Endothelial cell of umbilical vein (primary cell): ENCODE measurements at places on chromosomes 3 and 15. TPM values are rescaled to one million over a fixed set of nuclear protein-coding genes. Genes with fewer than 3 reads are reported as not detected.

- DNase-seq, result no peak
Measured at GRCh38 chr3:160806094-160806493, 50.1 kb downstream of the PPM1L start.

GRCh38 chr3:159458982-159459381, 529.7 kb upstream of the IL12A start:
- no peak for DNase-seq

DNA sequence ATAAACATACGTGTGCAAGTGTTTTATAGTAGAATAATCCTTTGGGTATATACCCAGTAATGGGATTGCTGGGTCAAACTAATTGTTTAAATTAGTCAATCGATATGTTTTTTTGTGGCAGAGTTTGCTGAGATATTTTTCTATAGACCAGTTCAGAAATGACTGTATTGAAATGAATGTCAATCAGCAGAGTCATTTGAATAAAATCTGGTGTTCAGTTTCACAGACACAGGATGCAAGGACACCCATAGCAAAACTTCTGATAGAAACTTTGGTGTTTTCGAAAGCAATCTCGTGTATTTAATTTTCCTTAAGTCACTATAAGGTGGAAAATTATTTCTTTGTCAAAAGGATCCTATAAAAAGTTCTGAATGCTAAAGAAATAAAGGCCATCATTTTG, 434.4 kb downstream of the RAP2B start:
- DNase-seq, result no peak

GRCh38 chr15:92619145-92620101, 36.2 kb downstream of the FAM174B start:
- peak; percentile 66 for DNase-seq

DNA sequence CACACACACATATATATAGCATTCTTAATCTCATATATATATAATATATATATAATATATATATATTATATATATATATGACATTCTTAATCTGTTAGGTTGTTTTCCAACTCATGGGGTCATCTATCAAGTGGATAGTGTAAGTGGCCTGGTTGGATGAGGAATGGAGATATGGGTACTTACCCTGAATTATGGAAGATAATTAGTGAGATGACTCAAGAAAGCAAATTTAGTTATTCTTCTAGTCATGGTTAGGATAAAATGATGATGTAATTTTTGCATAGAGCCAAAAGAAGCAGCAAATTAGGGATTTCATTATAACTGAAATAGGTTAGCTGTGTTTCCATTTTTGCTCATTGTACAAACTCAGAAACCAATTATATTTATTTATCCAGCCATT, 448.2 kb downstream of the LPP start:
- no peak for DNase-seq

- no peak for DNase-seq
Measured at GRCh38 chr3:140334132-140334929, 343.5 kb upstream of the TRIM42 start.

- DNase-seq, result no peak
Measured at GRCh38 chr15:92992720-92993119, 92.6 kb downstream of the CHD2 start.

DNA sequence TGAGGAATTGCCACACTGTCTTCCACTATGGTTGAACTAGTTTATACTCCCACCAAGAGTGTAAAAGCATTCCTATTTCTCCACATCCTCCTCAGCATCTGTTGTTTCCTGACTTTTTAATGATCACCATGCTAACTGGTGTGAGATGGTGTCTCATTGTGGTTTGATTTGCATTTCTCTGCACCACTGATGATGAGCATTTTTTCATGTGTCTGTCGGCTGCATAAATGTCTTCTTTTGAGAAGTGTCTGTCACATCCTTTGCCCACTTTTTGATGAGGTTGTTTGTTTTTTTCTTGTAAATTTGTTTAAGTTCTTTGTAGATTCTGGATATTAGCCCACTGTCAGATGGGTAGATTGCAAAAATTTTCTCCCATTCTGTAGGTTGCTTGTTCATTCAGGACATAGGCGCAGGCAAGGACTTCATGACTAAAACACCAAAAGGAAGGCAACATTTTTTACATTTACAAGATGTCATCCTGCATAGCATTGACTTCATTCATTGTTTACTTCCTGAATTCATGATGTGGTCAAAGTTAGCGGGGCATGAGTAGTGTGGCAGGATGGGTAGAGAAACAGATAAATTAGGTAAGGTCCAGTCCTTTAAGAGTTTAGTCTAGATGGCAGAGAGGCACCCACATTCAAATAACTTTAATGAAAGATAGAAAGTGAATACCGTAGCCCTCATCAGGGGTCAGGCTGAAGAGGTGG, 45.1 kb upstream of the LPP start:
- no peak for DNase-seq

Gene ROPN1
- not detected in 2 replicates for total RNA-seq

GRCh38 chr3:159441279-159441678, 547.4 kb upstream of the IL12A start:
- DNase-seq, result no peak

- peak; percentile 50 for DNase-seq
Measured at GRCh38 chr3:127457094-127457475, 133.4 kb downstream of the TPRA1 start.

- peak; percentile 59 for DNase-seq
Measured at GRCh38 chr3:180679178-180680096, at the start of gene CCDC39. TSS of gene CCDC39 (minus strand) at chr3:180679489. CDS start at chr3:180679380, 109 bp downstream.

DNA sequence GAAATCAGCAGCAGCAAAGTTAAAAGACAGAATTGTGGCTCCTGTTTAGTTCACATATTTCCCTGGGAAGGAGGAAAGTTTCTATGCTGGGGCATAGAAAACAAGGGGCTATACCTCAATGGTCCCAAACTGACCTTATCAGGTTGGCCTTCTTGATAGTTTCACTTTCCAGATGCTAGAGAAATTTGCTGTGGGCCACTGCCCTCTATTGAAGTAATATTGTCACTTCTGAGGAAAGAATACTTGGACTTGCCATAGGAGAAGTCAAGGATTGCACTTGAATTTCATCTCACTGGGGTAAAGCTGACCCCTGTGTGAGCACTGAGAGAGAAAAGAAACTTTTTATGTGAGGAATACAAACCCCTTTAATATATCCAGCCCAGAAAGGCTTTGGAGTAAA, 49.3 kb upstream of the XCR1 start:
- peak; percentile 13 for DNase-seq

- peak; percentile 94 for DNase-seq
Measured at GRCh38 chr3:27596334-27596841, 112.2 kb upstream of the SLC4A7 start.

- no peak for DNase-seq
Measured at GRCh38 chr3:194244167-194244566, 107.0 kb downstream of the CPN2 start.

Gene GOLGA6L4
- 5.3 and 7.5 TPM in 2 replicates for total RNA-seq

Gene LMCD1
- 11.1 and 14.5 TPM in 2 replicates for total RNA-seq

DNA sequence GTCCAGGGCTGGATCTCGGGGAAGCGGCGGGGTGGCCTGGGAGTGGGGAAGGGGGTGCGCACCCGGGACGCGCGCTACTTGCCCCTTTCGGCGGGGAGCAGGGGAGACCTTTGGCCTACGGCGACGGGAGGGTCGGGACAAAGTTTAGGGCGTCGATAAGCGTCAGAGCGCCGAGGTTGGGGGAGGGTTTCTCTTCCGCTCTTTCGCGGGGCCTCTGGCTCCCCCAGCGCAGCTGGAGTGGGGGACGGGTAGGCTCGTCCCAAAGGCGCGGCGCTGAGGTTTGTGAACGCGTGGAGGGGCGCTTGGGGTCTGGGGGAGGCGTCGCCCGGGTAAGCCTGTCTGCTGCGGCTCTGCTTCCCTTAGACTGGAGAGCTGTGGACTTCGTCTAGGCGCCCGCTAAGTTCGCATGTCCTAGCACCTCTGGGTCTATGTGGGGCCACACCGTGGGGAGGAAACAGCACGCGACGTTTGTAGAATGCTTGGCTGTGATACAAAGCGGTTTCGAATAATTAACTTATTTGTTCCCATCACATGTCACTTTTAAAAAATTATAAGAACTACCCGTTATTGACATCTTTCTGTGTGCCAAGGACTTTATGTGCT, 527 bp downstream of the B2M start:
- peak; percentile 52 for DNase-seq

DNA sequence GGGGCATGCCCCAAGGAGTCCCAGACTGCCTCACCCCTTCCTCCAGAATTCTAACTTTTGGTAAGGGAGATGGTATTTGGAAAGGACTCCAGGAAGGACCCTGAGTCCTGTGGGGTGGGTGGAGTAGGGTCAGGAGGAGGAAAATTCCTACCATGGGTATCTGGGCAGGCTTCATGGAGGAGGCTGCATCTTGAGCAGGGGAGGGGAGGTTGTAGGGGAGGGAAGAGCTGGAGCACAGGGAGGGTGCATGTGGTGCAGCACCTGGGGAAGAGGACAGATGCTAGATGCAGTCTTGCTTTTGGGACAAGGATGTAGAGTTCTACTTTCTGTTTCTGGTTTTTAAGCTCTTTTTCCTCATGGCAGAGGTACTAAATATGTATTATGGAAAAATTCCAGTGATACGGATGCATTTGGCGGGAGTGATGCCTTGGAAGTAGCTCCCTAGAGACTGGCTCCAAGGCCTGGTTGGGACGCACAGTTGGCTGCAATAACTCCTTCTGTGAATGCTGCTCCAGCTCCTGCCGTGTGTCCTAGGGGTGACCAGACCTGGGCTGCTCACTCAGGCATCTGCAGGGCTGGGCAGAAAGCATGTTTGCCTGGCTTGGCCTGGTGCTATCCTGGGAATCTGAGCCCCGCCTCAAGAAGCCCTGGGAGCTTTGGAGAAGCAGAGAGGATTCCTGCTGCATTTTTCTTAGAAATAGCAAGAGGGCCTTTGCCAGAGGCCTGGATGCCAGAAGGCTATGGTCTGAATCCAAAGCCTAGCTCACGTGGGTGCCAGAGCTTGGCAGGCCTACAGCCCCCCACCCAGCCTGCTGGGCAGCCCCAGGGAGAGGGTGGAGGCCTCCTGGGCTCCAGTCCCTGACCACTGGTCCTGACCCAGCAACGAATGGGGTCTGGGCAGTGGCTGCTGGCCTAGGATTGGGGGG, 10.1 kb downstream of the SEMA3F start:
- peak; percentile 45 for DNase-seq

GRCh38 chr15:41561777-41562145, 2.7 kb downstream of the TYRO3 start:
- DNase-seq, result peak; percentile 19

Gene SLC9C1
- 0.09 TPM in 1 of 2 replicates, not detected in the other for total RNA-seq

GRCh38 chr15:81275711-81276392, 48.1 kb downstream of the STARD5 start:
- no peak for DNase-seq

Gene RPSA
- total RNA-seq, result 1,060 and 1,357 TPM in 2 replicates

DNA sequence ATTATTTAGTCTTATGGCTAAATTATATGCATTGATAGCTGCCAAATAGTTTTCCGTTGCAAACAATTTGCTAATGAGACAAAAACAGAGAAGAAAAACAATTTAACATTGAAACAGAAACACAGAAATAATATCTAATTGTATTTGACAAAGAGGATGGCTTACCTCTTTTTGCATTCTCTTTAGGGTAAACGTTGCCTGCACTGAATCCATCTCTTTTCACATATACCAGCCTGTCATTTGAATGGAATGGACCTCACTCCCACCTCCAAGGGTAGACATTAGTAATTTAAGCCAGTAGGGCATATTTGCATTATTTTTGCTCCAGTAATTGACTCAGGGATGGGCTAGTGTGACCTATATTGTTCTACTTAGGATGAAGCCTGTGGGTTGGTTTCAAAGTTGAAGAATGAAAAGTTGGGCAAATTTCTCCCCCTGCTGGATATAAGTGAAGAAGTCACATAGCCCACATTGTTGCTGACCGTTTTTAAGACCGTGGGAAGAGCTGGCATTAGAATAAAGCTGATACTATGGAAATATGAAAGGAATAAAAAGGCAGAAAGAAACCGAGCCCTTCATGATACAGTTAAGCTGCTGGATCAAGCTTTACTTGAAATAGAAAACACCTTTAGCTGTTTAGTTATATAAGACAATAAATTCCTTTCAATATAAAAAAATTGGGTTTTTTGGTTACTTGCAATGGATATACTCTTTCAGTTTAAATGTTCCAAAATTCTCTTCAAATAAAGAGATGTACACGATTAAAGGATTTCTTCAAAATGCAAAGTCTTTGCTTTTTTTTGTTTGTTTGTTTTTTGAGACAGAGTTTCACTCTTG, 26.9 kb downstream of the PIERCE2 start:
- DNase-seq, result peak; percentile 83

Gene SPATA16
- total RNA-seq, result not detected in 2 replicates

Gene AMIGO3
- total RNA-seq, result 0.21 TPM in 1 of 2 replicates, not detected in the other

DNA sequence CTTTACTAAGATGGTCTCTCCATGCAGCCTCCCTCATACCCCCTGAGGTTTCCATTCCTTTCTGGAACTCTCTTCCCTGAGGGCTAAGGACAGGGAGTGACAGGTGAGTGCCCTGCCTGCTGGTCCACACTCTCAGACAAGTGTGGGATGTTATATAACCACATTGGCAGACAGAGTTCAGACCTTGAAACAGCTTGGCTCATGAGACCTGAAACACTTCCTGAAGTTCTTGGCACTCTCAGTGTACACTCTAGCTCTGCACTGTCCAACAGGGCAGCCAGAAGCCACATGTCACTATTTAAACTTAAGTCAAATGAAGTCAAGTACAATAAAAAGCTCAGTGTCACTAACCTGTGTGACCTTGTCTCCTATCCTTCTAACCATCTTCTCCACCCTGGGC, 188.5 kb downstream of the ZNF621 start:
- no peak for DNase-seq
